Diencephalon (tissue), 1 donor: ENCODE measurements at places on chromosomes 1 and 21. TPM values are rescaled to one million over a fixed set of nuclear protein-coding genes. Genes with fewer than 3 reads are reported as not detected.

TP73 gene
- 0.92 TPM for total RNA-seq

KIRREL1 gene
- 21.2 TPM for total RNA-seq

XCL1 gene
- 0.23 TPM for total RNA-seq

LRRIQ3 gene
- total RNA-seq: 2.5 TPM

ABCG1 gene
- total RNA-seq: 23.5 TPM

GNG4 gene
- 81.0 TPM for total RNA-seq

ZNF648 gene
- 1.4 TPM for total RNA-seq

CSTB gene
- total RNA-seq: 7.4 TPM

NBPF12 gene
- 14.1 TPM for total RNA-seq
